NCI-H446 treated with DMSO at 0.1 percent for 48 hours (cell line): ENCODE measurements at places on chromosomes 11 and 22.
A peak's percentile ranks its signal among the peaks of the same experiment; 100 is the strongest.

- DNase-seq, result peak; percentile 91
These were observed at the start of gene LIPT2 for GRCh38 chr11:74492974-74493790. LIPT2 (minus strand) TSS chr11:74493724; CDS start chr11:74493703, 21 bp downstream.

- DNase-seq, result no peak
These were observed 322.7 kb downstream of the CADM1 start for GRCh38 chr11:115181538-115181937.

DNA sequence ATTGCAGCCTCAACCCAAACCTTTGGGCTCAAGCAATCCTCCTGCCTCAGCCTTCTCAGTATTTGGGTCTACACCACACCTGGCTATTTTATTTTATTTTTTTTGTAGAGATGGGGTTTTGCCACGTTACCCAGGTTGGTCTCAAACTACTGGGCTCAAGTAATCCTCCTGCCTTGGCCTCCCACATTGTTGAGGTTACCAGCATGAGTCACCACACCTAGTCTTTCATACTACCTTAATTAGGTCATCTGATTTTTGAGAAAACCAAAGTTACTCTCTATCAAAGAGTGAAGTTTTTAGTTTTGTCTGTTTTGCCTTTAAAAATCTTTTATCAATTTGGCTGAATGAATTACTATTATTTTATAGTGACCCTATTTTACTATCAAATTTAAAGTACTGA, 335.6 kb upstream of the LRRC4C start:
- no peak for DNase-seq

DNA sequence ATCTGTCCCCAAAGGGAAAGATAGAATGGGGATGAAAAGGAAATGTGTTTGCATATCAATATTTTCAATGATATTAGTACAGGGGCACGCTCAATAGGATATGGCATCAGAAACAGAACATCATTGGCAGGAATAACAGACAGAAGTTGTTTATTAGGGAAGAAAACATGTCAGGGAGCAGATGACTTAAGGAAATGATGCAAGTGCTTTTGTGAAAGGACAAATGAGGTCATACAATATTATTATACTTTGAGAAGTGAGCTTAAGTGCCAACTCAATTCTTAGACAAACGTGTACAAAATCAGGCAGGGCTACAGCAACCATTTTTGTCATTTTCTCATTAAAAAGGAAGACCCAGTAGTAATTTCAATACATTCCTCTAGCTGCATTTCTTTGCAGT, 388.4 kb downstream of the SOX6 start:
- DNase-seq, result no peak

GRCh38 chr22:31177420-31178162, 17.6 kb downstream of the RNF185 start:
- peak; percentile 60 for DNase-seq

DNA sequence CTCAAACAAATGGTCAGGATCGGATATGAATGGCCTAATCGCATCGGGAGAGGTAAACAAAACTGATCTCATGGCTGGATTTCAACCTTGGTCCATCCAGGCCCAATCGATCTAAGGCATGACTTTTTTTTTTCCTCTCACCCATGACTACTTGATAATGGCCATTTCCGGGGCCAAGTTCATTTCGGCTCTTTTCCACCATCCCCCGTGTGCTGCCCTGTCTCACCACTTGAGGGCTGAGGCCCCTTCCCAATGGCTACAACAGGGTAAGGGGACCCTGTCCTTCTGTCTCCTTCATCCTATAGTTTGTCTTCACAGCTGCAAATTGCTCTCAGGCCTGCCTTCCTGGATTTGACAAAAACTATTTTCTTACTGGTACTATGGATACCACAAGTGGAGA, 26.7 kb downstream of the GRAP2 start:
- DNase-seq, result no peak

- no peak for DNase-seq
These were observed 6.0 kb upstream of the SGSM3 start for GRCh38 chr22:40364431-40364830.

- DNase-seq, result peak; percentile 33
These were observed 15.6 kb downstream of the NPTXR start for GRCh38 chr22:38828191-38828590.

DNA sequence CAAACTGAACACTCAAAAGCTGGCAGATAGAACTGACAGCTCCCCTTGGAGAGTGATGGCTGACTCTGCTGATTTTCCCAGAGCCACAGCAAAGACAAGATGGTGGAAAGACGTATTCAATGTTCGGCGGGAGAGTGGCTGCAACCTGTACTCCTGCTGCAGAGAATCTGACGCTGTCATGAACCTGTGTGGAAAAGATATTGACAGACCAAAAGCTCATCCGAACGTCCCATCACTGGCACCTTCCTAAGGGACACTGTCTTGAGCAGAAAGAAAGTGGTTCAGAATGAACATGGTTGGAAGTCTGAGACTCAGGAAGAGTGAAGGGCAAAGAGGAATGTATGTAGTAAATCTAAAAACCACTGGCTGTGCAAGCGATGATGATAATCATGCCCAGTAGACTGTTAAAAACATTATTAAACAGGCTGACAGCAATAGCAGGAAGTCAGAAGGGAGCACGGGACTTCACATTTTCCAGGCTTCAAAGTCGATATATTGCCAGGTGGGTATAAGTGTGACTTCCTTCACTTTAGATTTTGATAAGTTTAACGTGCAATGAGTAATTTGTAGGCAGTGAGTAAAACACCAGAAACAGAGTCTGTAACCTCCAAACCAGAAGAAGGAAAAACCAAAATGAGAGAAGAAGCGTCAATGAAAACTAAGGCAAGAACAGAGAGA, 6.2 kb upstream of the IL17REL start:
- DNase-seq, result no peak

- DNase-seq, result no peak
These were observed 20.7 kb upstream of the BID start for GRCh38 chr22:17794726-17795542.

DNA sequence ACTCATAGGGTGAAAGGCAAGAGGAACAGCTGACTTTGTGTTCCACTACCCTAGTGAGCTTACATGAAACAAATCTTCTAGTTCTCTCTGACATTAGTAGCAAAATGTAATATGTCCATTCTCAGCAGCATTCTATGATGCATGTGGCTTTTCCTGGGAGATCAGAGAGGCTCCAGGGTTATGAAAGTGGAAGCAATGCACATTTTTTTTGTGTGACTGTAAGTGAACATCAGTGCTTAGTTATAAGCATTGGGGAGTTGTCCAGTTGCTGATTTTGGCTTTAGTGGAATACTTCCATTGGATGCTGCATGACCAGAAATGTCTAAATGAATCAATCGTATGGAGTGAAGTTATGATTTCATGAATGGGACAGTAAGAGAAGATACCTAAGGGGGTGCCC, 255.9 kb downstream of the FAT3 start:
- DNase-seq, result no peak

DNA sequence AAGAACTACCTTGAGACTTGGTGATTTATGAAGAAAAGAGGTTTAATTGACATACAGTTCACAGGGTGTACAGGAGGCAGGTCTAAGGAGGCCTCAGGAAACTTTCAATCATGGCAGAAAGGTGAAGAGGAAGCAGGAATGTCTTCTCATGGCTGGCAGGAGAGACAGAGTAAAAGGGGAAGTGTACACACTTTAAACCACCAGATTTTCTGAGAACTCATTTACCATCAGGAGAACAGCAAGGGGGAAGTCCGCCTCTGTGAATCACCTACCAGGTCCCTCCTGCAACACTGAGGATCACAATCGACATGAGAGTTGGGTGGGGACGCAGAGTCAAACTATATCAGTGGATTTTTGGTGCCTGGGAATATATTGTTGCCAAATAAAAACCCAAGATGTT, 40.3 kb upstream of the OR5D13 start:
- no peak for DNase-seq

DNA sequence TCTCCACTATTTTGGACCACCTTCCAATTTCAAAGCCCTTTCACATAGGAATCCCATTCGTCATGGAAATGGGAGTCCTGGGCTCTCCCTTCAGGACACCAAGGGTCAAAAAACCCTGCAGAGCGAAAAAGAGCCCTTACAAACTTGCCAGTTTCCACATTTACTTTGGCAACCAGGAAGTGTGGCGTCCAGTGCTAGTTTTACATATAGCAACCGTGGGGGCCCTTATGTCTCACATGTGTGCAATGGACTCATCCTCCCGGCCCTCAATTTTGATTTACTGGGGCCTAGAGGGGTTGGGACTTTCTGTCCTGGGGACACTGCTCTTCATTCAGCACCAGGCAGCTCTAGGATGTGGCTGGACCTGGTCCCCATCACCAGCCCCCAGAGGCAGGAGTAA, 33.7 kb downstream of the DAGLA start:
- DNase-seq, result no peak

- no peak for DNase-seq
These were observed 11.0 kb downstream of the CARS1 start for GRCh38 chr11:3046190-3046589.

GRCh38 chr11:45036010-45036409, 85.3 kb upstream of the TP53I11 start:
- no peak for DNase-seq
